ENCODE measurements at places on chromosomes 12 and 14. TPM values are rescaled to one million over a fixed set of nuclear protein-coding genes. Genes with fewer than 3 reads are reported as not detected.

- H3K4me3 ChIP-seq = no peak overlapping the region
- no peak for DNase-seq
- no peak overlapping the region for H3K27ac ChIP-seq
Observed at GRCh38 chr14:91327250-91327595, 82.7 kb upstream of the GPR68 start.

DNA sequence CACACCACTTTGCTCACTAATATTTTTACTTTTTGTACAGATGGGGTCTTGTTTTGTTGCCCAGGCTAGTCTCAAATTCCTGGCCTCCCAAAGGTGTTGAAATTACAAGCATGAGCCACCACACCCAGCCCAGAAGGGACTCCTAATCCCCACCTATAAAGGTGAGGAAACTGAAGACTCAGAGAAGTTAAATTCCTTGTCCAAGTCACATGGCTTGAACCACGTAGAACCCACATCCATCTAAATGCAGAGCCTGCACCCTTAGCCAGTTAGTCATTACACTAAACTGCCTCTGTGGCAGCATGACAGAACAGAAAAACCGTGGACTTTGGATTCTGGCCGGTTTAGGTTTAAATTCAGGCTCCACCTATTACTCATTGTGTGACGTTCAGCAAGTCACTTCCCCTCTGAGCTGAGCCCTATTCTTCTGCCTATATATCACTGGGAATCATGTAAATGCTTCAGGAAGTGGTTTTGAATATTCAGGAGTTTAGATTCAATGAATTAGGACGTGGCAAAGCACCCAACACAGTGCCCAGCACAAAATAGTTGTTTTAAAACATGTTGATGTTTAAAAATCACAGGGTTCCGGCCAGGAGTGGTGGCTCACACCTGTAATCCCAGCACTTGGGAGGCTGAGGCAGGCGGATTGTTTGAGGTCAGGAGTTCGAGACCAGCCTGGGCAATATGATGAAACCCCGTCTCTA is 3.0 kb upstream of the CORO1C start:
- H3K4me1 ChIP-seq = peaks cover 11% of the 10 kb centered on the region
- no peak overlapping the region for H3K27ac ChIP-seq
- no peak overlapping the region for H3K4me3 ChIP-seq
- no peaks in the 10 kb centered on the region for H3K27me3 ChIP-seq
- DNase-seq = no peak

DNA sequence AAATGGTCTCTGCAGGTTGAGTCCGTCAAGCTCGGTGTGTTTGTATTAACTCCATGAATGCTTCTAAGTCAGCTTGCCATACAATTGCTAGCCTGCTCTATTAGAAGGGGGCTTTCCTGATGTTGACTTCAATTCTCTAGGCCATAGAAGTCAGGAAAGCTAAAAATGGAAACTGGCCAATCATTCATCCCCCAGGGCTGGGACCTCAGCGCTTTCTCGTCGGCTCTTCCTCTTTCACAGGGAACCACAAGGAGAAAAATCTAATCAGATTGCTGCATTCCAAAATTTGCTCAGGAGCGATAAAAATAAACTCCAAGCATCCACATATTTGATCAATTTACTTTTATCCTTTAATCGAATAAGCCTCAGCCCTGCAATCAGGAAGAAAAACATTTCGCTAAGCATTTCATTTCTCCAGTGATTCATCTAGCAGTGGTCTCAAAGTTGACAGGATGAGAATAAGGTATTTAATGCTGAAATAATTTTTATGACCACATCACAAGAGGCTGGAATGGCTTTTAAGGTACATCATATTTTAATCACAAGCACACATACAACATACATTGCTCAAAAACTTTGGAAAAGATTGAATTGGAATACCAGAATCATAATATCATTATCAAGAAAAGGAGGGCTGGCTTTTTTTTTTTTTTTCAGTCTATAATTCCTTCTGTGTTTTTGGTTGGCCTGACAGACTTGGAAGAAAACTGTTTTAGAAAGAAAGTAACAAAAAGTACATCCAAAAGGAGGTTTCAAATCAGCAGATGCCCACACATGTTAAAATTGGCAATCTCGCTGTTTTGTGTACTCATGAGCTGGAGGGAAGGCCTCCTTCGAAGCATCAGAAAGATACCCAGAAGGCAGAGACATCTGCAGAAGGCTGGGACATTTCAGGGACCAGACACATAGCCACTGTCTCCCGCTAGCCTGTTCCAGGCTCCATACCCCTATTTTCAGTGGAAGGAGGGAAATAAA is 316.3 kb downstream of the NUAK1 start:
- no peaks in the 10 kb centered on the region for H3K27me3 ChIP-seq
- no peak overlapping the region for H3K4me3 ChIP-seq
- H3K27ac ChIP-seq = no peak overlapping the region
- no peaks in the 10 kb centered on the region for H3K36me3 ChIP-seq
- DNase-seq = no peak

- no peaks in the 10 kb centered on the region for H3K27me3 ChIP-seq
- no peaks in the 10 kb centered on the region for H3K4me1 ChIP-seq
- DNase-seq = no peak
- no peaks in the 10 kb centered on the region for H3K36me3 ChIP-seq
- H3K27ac ChIP-seq = no peak overlapping the region
- H3K4me3 ChIP-seq = no peak overlapping the region
Observed at GRCh38 chr12:12859690-12860089, 31.7 kb upstream of the GPRC5A start.

DNA sequence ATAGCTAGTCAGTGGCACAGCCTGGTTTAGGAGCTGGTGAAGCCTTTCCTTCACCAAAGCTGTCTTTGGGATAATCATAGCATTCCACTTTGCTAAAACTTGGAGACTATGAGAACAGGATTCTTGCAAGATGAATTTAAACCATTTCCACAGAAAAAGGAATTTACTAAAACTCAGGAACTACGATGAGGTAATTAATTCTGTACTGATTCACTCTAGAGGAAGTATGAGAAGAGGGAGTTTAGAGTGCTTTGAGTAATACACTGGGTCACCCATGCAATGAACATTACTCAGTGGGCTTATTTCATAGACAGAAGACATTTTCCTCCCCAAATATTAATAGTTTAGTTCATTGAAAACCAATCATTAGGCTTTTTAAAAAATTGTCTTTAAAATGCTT is 73.0 kb downstream of the RMST start:
- no peak overlapping the region for H3K27ac ChIP-seq
- H3K36me3 ChIP-seq = no peaks in the 10 kb centered on the region
- no peaks in the 10 kb centered on the region for H3K4me1 ChIP-seq

DNA sequence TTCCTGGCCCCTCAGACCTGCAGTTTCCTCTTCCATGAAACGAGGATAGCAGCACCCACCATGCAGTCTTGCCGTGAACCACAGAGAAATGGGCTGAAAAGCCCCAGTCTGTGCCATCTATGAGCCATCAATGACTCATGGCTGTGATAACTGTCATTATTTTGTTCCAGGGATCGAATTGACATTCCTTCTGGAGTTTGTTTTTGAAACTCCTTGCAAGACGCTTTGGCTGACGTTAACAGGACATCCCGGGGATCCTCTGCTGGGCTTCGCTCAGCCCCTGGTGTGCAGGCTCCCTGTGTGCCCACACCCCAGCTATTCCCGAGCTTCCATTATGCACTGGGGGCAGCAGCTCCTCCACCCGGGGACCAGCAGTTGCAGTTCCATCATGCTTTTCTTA is 33.8 kb downstream of the MMAB start:
- H3K27ac ChIP-seq = no peak overlapping the region
- no peaks in the 10 kb centered on the region for H3K4me1 ChIP-seq
- DNase-seq = no peak
- H3K27me3 ChIP-seq = no peaks in the 10 kb centered on the region

HHIPL1 gene
- 0.04 TPM for total RNA-seq

Measured in CD8-positive, alpha-beta memory T cell (primary cell).